ENCODE measurements at places on chromosomes 16 and 17. TPM values are rescaled to one million over a fixed set of nuclear protein-coding genes. Genes with fewer than 3 reads are reported as not detected.

DNA sequence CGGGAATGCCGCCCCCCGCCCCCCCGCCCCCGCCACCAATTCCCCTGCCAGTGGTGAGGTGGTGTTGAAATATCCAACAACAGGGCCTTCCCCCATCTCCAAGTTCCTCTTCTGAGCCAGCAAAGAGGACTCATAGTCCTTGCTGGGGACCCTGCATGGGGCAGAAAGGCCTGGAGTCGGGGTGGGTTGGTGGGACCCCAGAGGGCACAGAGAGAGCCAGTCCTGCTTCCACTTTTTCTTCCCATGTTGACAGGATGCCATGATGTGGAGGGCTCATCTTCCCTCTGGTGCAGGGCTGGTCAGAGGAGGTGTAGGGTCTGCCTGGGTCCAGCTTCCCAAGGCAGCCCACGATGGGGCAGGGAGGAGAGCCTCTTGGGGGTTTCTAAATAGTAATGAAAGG is 49.0 kb upstream of the PIK3R6 start:
- DNase-seq: no peak

CLDN7 gene
- total RNA-seq: 0.42 TPM

- DNase-seq: no peak
Observed at GRCh38 chr17:44793885-44794842, 35.4 kb downstream of the ADAM11 start.

RGS11 gene
- total RNA-seq: 20.3 TPM

DOC2A gene
- not detected for total RNA-seq

- peak; percentile 73 for DNase-seq
Observed at GRCh38 chr16:28591355-28591754, 5.5 kb downstream of the SULT1A2 start.

GRCh38 chr17:9290226-9290613 is 268.9 kb downstream of the NTN1 start:
- no peak for DNase-seq

DNA sequence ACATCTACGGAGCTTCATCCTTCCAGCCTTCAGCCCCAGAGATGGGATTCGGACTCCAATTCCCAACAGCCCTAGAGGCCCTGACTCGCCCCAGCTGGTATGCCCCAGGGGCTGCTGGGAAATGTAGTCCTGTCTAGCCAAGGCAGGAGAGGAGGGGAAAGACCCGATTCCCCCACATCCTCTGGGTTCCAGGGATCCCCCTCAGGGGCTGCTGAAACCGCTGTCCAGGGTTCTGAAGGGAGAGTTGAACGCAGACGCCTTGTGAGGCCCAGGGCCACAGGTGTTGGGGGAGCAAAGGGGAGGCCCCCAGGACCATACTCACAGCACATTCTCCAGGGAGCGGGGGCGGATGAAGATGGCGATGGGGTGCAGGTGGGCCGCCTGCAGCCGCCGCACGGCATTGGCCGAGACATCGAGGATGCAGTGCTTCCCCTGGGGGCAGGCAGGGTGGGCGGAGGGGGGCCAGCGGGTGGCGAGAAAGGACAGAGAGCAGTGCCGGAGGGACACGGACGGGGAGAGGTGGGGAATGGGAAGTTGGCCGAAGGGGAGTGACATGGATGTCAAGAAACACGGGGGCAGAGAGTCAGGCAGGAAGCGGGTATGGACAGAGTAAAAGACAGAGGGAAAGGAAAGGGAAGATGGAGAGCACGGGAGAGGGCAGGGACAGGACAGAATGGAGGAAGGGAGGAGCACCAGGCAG is 12.6 kb upstream of the ASGR1 start:
- DNase-seq: peak; percentile 53

DNA sequence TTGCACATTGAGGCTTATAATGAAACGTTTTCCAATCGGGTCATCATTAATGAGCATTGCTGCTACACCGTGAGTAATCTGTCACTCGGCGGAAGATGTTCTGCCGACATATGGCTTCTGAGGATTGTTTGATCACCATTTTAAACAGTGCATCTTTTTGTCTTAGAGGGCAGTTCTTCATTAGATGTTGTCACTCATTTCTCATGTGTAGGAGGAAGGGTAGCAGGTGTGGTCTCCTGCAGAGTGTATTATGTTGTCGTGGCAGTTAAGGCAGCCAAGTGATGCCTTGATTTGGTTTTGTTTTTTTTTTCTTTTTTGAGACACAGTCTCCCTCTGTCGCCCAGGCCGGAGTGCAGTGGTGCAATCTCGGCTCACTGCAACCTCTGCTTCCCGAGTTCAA is 50.5 kb downstream of the SEC14L1 start:
- no peak for DNase-seq

AANAT gene
- total RNA-seq: not detected

DNA sequence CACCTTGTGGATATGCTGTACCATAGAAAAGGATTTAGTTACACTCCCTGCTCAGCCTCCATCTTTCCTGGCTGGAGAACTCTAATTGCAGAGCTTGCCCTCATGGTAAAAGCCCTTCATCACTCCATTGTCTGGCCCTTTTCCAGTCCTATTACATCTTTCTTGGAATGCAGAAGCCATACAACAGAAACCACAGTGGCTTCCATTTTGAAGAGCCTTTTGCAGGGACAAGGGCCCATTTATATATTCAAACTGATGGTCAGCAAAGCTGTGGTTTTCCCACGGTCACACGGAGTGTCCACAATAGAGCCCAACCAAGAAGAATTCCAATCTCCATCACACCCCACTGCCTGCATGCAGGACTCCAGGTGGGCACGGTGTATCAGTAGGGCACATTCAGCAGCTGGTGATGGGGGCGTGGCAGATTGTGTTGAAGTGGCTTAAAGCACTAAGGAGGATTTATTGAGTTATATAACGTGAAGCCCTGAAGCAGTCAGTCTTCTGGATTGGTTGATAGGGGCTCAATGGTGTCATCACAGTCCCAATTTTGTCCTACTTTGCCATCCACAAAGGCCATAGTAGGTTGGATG is 20.3 kb downstream of the COPRS start:
- DNase-seq: no peak

USP43 gene
- total RNA-seq: 4.3 TPM

PRAC1 gene
- total RNA-seq: not detected

DNA sequence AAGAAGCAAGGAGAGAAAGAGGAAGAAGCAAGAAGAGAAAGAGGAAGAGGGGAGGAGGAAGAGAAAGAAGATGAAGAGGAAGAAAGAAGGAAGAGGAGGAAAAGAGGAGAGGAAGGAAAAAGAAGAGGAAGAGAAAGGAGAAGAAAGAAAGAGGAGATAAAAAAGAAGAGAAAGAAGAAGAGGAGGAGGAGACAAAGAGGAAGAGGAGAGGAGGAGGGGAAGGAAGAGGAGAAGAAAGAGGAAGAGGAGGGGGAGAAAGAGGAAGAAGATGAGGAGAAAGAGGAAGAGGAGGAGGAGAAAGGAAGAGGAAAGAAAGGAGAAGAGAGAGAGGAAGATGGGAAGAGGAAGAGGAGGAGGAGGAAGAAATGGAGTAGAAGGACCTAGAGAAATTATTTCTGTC is 80.4 kb downstream of the CDYL2 start:
- no peak for DNase-seq

DNA sequence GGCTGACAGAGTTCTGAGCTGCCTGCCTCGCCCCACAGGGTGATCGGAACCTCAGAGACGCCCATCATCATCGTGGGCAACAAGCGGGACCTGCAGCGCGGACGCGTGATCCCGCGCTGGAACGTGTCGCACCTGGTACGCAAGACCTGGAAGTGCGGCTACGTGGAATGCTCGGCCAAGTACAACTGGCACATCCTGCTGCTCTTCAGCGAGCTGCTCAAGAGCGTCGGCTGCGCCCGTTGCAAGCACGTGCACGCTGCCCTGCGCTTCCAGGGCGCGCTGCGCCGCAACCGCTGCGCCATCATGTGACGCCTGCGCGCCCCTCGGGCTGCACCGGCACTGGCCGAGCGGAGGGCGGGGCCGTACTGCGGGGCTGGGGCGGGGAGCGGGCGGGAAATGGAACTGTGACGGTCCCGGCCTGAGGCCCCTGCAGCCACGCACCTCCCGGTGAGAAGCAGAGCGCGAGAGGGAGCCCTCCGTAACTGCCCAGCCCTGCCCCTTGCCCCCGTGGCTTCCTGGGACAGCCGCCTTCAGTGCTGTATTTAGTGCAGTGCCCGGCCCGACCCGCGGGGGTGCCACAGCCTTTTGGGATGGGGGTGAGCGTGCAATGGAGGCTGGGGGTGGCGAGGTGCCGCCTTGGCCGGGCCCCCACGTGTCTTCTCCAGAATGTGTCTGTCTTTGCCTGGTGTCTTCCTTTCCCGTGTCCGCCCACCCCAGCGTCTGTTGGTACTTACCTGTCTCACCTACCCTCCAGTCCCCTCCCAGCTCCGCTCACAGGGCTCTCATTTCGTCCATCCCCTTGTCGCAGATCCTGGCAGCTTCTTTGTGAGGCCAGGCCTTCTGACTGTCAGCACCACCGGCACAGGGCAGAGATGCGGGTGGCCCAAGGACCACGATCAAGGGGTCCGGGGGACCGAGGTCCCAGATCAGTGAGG is 9.8 kb downstream of the RASL10B start:
- no peak for DNase-seq

- no peak for DNase-seq
Observed at GRCh38 chr16:86901483-86901882, 323.1 kb downstream of the FOXL1 start.

DNA sequence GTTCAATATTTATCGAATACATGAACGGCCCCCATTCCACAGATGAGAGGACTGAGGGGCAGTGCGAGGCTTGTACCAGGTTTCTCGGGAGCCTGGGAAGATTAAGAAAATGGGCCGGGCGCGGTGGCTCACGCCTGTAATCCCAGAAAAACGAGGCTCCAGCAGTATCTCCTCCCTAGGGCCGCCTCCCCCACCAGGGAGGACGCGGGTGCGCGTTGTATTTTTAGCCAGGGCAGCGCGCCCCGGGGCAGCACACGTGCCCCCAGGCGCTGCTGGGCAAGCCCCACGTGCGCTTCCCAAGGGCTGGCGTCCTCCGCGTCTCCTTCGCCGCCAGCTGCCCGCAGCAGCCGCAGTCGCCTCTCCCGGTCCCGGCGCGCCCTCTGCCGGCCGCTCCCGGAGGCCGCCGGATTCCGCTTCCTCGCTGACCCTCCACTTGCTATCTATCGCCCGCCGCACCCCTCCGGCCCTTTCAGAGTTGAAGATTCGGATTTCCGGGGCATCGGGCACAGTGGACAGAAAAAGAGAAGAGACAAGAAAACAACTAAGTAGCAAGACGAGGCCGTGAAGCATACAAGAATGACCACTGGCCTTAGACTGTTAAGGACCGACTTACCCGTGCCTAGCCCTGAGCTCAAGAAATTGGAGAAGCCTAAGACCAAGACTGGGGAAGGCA is 1.9 kb upstream of the YBX2 start:
- peak; percentile 94 for DNase-seq

- no peak for DNase-seq
Observed at GRCh38 chr16:50050802-50051201, 15.0 kb upstream of the HEATR3 start.

GRCh38 chr17:73719588-73720071 is 75.4 kb upstream of the SDK2 start:
- DNase-seq: no peak

CLDN6 gene
- 0.27 TPM for total RNA-seq

DEXI gene
- 41.1 TPM for total RNA-seq

TVP23A gene
- not detected for total RNA-seq

DNA sequence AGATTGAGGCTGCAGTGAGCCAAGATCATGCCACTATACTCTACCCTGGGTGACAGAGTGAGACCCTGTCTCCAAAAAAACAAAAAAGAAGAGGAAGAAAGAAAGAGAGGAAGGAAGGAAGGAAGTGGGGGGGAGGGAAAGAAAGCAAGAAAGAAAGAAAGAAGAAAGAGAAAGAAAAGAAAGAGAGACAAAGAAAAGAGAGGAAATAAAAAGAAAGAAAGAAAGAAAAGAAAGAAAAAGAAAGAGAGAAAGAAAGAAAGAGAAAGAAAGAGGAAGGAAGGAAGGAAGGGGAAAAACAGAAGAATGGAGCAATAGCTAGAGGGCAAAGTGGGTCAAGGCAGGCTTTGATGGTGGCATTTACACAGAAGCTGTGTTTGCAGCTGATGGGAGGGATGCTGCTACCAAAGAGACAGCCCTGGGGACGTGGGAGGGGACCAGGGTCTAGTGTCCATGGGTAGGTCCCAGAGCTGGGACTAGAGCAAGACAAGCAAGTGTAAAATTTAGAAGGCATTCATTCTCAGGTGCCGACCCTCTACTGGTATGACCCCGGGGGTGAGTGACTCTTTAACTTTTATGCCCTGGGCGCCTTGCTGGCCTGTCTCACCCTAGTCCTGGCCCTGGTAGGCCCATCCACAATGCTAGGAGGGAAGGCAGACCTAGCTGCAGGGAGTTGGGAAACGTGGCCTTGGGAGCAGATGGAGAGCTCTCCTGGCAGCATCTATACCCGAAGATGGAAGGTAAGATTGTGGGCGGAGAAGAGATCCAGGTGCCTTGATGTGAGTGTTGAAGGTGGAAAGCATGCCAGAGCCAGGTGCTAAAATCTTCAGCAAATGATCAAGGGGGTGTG is 2.0 kb upstream of the CES3 start:
- no peak for DNase-seq

DNA sequence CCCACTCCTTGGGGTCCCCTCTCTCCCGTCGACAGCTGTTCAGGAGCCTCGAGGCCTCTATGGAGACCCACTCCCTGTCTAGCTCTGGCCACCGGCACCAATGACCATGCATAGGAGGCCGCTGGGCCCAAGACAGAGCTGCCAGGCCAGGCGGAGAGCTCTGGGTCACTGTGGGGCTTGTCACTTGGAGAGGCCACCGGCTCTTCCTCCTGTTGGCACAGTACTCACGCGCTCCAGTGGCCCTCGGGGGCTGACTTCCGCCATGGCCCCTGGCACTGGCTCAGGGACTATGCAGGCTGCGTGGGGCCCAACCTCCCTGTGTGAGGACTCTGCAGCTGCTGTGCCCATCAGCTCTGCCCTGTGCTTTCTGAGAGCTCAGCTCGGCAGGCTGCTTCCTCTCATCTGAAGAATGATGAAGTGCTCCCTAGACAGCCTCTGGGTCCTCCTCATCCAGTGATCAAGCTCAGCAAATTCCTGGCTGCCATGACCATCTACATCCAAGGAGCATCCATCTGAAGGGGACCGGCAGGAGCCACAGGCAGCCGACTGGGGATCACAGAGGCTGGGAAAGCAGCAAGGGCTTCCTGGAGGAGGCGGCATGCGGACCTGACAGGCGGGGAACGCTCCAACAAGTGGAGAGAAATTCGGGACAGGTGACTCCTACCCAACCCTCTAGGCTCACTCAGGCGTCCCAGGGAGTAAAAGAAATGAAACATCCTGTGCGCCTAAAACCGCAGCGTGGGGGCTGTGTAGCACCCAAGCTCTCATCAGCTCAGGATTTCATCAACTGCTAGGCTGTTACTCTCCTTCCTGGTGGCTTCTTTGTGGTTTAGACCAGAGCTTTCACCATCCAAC is 16.8 kb downstream of the GALNS start:
- DNase-seq: no peak

KRT20 gene
- total RNA-seq: not detected

KCNJ18 gene
- not detected for total RNA-seq

LRRC75A gene
- total RNA-seq: 4.1 TPM

- no peak for DNase-seq
Observed at GRCh38 chr16:67528870-67529581, 397 bp downstream of the RIPOR1 start.

CCL13 gene
- total RNA-seq: not detected

GRCh38 chr16:71698491-71698890 is 26.0 kb downstream of the PHLPP2 start:
- DNase-seq: no peak

APOBR gene
- not detected for total RNA-seq

- no peak for DNase-seq
Observed at GRCh38 chr16:49094471-49094870, 187.2 kb downstream of the CBLN1 start.

CCL1 gene
- total RNA-seq: not detected

Data from chondrocyte (in vitro differentiated cells).